ENCODE measurements at places on chromosomes 2 and 18. TPM values are rescaled to one million over a fixed set of nuclear protein-coding genes. Genes with fewer than 3 reads are reported as not detected.

The DSG4 gene
- total RNA-seq: not detected

The OXER1 gene
- total RNA-seq: not detected

The SERPINB11 gene
- not detected for total RNA-seq

The TP53I3 gene
- 36.7 TPM for total RNA-seq

The SMCHD1 gene
- 48.3 TPM for total RNA-seq

The CASP8 gene
- total RNA-seq: 25.8 TPM
